Testis (tissue), 5 donors: ENCODE measurements at places on chromosomes 13 and 19. TPM values are rescaled to one million over a fixed set of nuclear protein-coding genes. Genes with fewer than 3 reads are reported as not detected.

PCDH17 gene
- 27.2 TPM for total RNA-seq

TDRD12 gene
- total RNA-seq: 24.3 TPM

IGSF23 gene
- 0.79 TPM for total RNA-seq

CLDND2 gene
- 10.0 TPM for total RNA-seq

CTXN1 gene
- 40.1 TPM for total RNA-seq

VSTM1 gene
- total RNA-seq: not detected

ZNF208 gene
- total RNA-seq: 48.2 TPM

RNF225 gene
- total RNA-seq: not detected

DNA sequence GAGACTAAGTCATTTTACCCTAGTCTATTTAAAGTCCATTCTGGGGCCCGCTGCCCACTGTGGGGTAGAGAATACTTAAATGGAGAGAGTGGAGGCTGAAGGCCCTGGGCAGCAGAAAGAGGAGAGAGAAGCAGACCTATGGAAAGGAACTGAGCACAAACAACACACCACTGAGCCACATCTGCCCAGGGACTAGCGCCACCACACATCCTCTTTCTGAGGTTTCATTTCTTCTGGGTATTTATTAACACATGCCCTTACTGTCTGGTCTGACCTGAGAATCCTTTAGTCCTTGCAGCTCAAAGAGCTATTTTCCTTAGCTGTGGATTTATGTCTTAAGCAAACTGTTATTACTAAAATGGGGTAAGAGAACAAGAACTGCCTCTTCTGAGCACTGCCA is 154.0 kb downstream of the NALCN start:
- no peaks in the 10 kb centered on the region for H3K27me3 ChIP-seq
- no peak overlapping the region for H3K4me3 ChIP-seq
- H3K36me3 ChIP-seq: no peaks in the 10 kb centered on the region
- no peaks in the 10 kb centered on the region for H3K4me1 ChIP-seq
- no peak for DNase-seq

DNA sequence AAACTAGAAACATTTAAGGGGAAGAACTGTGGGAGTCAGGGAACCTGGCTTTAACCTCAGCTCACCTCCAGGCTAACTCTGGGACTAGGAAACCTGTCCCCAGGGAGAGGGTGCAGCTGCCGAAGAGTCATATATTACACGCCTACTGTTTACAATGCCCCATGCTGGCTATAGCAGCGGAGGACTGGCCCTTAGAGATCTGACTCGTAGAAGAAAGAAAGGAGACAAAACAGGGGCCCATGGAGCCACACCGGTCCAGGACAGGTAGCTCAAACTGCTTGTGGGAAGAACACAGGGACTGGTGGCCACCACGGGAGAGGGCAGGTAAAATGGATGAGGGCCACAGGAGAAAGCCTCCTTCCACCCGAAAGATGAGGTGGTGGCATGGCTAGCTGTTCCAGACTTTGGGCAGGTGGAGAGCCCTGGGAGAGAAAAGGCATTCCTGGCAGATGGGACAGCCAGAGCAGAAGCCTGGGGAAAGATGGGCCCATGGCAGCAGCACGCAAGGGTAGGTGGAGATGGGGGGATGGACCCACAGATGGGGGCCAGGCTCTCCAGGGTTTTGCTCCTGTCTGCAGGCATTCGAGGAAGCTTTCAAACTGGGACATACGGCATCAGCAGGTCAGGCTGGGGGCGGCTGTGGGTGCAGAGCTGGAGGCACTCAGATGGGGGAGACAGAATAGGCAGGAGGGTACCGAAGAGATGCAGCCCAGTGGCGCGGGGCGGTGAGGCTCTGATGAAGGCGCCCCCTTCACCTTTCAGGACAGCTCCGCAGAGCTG is 69.5 kb downstream of the LATS2 start:
- DNase-seq: no peak
- no peaks in the 10 kb centered on the region for H3K4me1 ChIP-seq
- no peaks in the 10 kb centered on the region for H3K27me3 ChIP-seq
- no peak overlapping the region for H3K4me3 ChIP-seq

DNA sequence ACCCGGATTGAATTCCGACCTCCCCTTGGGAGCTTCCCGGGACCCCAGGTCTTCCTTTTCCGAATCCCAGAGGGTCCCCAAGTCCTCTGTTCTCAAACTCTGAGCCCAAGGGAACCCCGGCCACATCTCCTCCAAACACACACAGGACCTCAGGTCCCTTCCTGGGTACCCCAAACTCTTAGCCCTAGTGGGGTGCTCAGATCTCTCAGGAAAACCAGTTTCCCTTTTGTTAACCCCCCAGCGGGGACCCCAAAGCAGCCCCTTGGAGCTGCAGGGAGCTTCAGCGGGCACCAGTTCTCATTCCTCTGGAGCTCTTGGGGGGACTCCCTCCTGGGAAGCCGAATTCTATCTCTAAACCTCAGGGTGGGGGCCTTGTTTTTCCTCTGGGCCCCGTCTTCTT is 774 bp downstream of the CACNG6 start:
- no peaks in the 10 kb centered on the region for H3K27me3 ChIP-seq
- H3K27ac ChIP-seq: no peak overlapping the region
- H3K4me1 ChIP-seq: peaks cover 3% of the 10 kb centered on the region
- H3K36me3 ChIP-seq: no peaks in the 10 kb centered on the region
- no peak overlapping the region for H3K4me3 ChIP-seq
- no peak for DNase-seq

GRCh38 chr13:91232716-91233115 is 114.8 kb upstream of the MIR17HG start:
- H3K4me3 ChIP-seq: no peak overlapping the region
- H3K27me3 ChIP-seq: no peaks in the 10 kb centered on the region
- H3K36me3 ChIP-seq: no peaks in the 10 kb centered on the region
- H3K4me1 ChIP-seq: no peaks in the 10 kb centered on the region

DNA sequence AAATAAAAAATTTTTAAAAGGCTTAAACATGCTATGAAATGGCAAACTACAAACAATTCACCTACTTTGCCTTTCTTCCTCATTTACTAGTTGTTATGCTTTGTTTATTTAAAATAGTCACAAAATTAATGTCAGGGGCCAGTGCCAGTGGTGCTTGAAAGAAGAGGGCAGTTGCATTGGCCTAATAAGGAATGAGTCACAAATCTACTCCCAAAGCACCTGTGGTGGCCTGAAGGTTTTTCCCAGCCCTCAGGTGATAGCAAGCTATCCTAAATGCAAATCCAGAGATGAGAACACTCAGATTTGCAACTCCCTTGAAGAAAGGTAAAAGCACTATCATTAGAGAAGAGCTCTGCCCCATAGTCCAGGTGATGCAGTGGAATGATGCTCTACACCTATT is 103.6 kb downstream of the MBNL2 start:
- H3K36me3 ChIP-seq: no peaks in the 10 kb centered on the region
- no peak overlapping the region for H3K27ac ChIP-seq
- no peaks in the 10 kb centered on the region for H3K27me3 ChIP-seq

- no peaks in the 10 kb centered on the region for H3K27me3 ChIP-seq
- H3K27ac ChIP-seq: no peak overlapping the region
- no peaks in the 10 kb centered on the region for H3K36me3 ChIP-seq
- no peak for DNase-seq
Measured at GRCh38 chr19:53545271-53546065, 7.5 kb downstream of the ZNF331 start.

- H3K27me3 ChIP-seq: no peaks in the 10 kb centered on the region
- H3K4me3 ChIP-seq: peak overlapping the region; percentile 29
- H3K4me1 ChIP-seq: peaks cover 22% of the 10 kb centered on the region
- peak overlapping the region; percentile 61 for H3K27ac ChIP-seq
- H3K36me3 ChIP-seq: no peaks in the 10 kb centered on the region
Measured at GRCh38 chr19:30669329-30670010, 297.3 kb downstream of the ZNF536 start.

DNA sequence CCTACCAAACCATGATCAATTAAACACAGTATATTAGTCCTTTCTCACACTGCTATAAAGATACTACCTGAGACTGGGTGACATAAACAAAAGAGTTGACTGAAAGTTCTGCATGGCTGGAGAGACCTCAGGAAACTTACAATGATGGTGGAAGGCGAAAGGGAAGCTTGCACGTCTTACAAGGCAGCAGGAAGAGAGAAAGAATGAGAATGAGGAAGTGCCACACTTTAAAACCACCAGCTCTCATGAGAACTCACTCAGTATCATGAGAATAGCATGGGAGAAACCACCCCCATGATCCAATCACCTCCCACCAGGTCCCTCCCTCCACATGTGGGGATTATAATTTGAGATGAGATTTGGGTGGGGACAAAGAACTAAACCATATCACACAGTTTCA is 324.9 kb upstream of the ZNF507 start:
- H3K4me3 ChIP-seq: no peak overlapping the region
- peaks cover 12% of the 10 kb centered on the region for H3K4me1 ChIP-seq
- DNase-seq: no peak
- H3K27me3 ChIP-seq: no peaks in the 10 kb centered on the region
- no peaks in the 10 kb centered on the region for H3K36me3 ChIP-seq

DNA sequence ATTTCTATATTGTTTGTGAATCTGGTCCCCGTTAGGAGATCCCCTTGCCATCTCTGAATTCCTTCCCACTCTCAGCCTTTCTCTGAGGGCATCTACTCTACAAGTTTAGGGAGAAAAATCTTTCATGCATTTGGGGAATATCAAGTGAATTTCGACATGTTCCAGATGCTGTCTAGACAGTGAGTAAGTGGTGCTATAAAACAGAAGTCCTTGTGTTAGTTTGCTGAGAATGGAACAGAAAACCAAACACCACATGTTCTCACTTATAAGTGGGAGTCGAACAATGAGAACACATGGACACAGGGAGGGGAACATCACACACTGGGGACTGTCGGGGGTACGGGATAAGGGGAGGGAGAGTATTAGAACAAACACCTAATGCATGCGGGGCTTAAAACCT is 5.1 kb downstream of the OR7A10 start:
- H3K27me3 ChIP-seq: no peaks in the 10 kb centered on the region
- no peaks in the 10 kb centered on the region for H3K36me3 ChIP-seq
- DNase-seq: no peak
- H3K27ac ChIP-seq: no peak overlapping the region
- H3K4me1 ChIP-seq: no peaks in the 10 kb centered on the region
- H3K4me3 ChIP-seq: no peak overlapping the region

- no peaks in the 10 kb centered on the region for H3K36me3 ChIP-seq
- DNase-seq: no peak
- no peak overlapping the region for H3K27ac ChIP-seq
- H3K4me1 ChIP-seq: no peaks in the 10 kb centered on the region
- H3K27me3 ChIP-seq: no peaks in the 10 kb centered on the region
- no peak overlapping the region for H3K4me3 ChIP-seq
Measured at GRCh38 chr13:21698817-21699679, 28.2 kb downstream of the FGF9 start.

GRCh38 chr19:43447655-43448054 is 17.8 kb downstream of the LYPD3 start:
- H3K4me3 ChIP-seq: no peak overlapping the region
- no peaks in the 10 kb centered on the region for H3K36me3 ChIP-seq
- no peak overlapping the region for H3K27ac ChIP-seq
- no peaks in the 10 kb centered on the region for H3K4me1 ChIP-seq
- H3K27me3 ChIP-seq: no peaks in the 10 kb centered on the region

- H3K4me1 ChIP-seq: peaks cover 2% of the 10 kb centered on the region
- no peaks in the 10 kb centered on the region for H3K27me3 ChIP-seq
- no peaks in the 10 kb centered on the region for H3K36me3 ChIP-seq
- no peak for DNase-seq
- H3K4me3 ChIP-seq: no peak overlapping the region
- no peak overlapping the region for H3K27ac ChIP-seq
Measured at GRCh38 chr19:14772995-14773394, 5.4 kb downstream of the ADGRE2 start.

DNA sequence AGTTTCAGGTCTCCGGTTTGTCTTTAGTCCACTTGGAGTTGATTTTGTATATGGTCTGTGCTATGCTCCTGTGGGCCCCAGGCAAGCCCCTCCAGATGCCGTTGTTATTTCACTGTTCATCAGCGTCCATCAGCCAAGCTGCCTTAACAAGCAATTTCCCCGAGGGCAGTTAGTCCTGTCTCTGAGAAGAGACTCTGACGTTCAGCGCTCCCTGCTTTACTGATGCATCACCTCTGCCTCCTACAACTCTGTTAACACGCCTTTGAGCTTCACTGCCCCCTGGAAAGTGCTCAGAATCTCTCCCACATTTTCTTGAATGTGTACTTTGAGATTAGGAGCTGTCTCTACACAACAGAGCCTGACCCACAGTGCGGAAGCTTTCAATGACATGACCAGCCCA is 41.8 kb upstream of the UBAC2 start:
- no peak overlapping the region for H3K4me3 ChIP-seq
- DNase-seq: no peak
- no peak overlapping the region for H3K27ac ChIP-seq
- no peaks in the 10 kb centered on the region for H3K27me3 ChIP-seq
- H3K36me3 ChIP-seq: no peaks in the 10 kb centered on the region

GRCh38 chr19:58067240-58067912 is 8.3 kb downstream of the ZNF135 start:
- no peaks in the 10 kb centered on the region for H3K4me1 ChIP-seq
- H3K27me3 ChIP-seq: no peaks in the 10 kb centered on the region
- DNase-seq: no peak
- no peak overlapping the region for H3K27ac ChIP-seq
- H3K4me3 ChIP-seq: no peak overlapping the region
- H3K36me3 ChIP-seq: no peaks in the 10 kb centered on the region

DNA sequence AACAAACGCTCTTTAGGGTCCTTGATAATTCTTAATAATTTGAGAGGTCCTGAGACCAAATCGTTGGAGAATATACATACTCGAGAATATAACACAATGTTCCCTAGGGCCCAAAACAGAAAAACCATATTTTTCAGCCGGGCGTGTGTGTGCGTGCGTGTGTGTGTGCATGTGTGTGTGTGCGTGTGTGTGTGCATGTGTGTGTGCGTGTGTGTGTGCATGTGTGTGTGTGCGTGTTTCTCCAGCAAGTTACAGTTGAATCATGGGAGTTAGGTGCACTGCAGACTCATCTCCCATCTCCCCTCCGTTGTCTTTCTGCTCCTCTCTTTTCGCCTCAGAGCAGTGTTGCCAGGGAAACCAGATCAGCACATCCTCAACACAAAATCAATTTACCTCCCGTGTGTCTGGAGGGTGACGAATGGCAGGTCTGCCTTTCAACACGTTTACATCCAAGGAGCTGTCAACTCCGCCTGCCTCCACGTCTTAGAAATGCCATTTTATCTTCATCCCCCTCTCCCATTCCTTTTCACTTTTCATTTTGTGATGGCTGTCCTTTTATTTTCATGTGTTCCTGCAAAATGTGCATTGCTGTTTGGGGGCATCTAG is 8.3 kb upstream of the PNMA8B start:
- DNase-seq: no peak
- H3K4me1 ChIP-seq: no peaks in the 10 kb centered on the region
- H3K27ac ChIP-seq: no peak overlapping the region
- no peak overlapping the region for H3K4me3 ChIP-seq
- H3K27me3 ChIP-seq: no peaks in the 10 kb centered on the region

GRCh38 chr13:84237143-84237542 is 354.9 kb upstream of the SLITRK1 start:
- H3K27ac ChIP-seq: no peak overlapping the region
- no peak overlapping the region for H3K4me3 ChIP-seq
- no peaks in the 10 kb centered on the region for H3K27me3 ChIP-seq
- DNase-seq: no peak

- H3K36me3 ChIP-seq: no peaks in the 10 kb centered on the region
- no peaks in the 10 kb centered on the region for H3K27me3 ChIP-seq
- no peak overlapping the region for H3K27ac ChIP-seq
- DNase-seq: peak; percentile 82
Measured at GRCh38 chr19:10390652-10391286, 10.4 kb upstream of the TYK2 start.
